Progenitor cell of endocrine pancreas (in vitro differentiated cells): ENCODE measurements at places on chromosomes 7 and 10. TPM values are rescaled to one million over a fixed set of nuclear protein-coding genes. Genes with fewer than 3 reads are reported as not detected.

- DNase-seq = no peak
Measured at GRCh38 chr7:70566671-70567070, 565.3 kb upstream of the GALNT17 start.

- no peak for DNase-seq
Measured at GRCh38 chr10:67609996-67610793, 85.8 kb downstream of the CTNNA3 start.

DNA sequence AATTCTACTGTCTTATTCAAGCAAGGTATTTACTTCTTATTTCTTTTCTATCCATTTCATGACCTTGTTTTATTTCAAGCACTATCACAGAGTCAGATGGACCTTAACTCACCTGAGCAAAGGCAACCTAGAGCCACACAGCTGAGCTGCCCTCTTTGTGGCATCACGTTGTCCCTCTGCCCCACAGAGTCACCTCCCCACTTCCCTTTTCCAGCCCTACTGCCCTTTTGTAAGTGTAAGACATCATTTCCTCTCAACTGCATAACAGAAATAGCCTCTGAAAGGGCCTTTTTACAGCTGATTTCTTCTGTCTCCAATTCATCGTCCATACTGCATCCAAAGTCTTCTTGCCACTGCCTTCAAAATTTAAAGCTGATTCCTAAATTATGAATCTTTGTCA is 946.0 kb downstream of the NRG3 start:
- DNase-seq = no peak

- no peak for DNase-seq
Measured at GRCh38 chr10:96263176-96263575, 8.2 kb downstream of the BLNK start.

GRCh38 chr10:3045471-3046209 is 21.7 kb upstream of the PFKP start:
- peak; percentile 24 for DNase-seq

DNA sequence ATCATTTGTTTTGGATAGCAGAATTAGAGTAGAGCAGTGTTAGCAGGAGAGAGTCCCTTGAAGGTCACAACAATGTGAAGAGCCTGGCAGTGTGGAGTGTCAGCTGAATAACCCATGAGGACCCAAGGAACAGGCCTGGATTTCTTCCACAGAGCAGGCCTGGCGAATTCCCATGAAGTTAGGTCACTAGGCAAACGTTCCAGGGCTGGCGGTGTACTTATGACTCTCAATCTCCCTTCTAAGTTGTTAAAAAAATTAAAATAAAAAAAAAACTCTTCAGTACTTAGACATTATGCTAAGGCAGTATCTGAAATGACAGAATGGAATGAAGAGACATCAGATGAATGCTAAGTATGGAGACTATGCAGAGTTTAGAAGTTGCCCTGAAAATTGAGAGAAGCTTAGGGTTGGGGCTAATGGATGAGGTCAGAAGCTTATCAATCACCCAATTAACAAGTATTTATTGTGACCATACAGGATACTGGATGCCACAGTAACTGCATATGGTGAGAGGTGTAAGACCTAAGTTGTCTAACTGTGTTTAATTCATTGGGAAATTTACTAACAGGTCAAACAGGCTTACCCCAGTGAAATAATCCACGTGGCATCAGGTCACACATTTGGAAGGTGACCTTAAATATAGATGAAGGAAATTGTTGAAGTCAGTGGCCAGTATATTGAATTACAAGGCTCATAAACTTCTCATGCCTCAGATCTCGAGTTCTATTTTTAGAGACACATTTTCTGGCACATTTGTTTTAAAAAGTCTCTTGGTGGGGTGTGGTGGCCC is 126.2 kb upstream of the NRP1 start:
- DNase-seq = no peak

GRCh38 chr7:50166997-50167965 is 74.2 kb upstream of the ZPBP start:
- DNase-seq = no peak

DNA sequence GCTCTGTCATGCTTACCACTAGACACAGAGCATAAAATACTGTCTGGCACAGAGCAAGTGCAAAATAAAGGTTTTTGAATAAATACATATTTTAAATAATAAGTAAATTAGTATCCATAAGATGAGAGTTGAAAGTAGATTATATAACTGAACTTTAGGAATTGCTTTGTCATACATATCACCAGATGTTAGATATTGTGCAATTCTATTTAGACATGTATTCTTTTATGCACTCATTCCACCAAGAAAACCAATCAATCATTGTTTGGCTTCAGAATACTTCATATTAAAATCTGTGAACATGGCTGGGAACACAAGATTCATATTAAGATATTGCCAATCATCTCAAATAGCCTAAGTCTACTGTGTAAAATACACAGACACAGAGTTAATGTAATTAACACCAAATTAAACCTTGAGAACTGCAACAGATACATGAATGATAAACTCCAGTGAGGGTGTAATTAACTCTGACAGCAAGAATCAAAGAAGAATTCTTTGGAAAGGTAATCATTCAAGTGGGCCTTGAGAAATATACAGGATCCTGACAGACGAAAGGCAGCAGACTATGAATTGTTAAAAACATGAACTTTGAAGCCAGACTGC is 201.0 kb upstream of the PTN start:
- no peak for DNase-seq

GRCh38 chr7:21912305-21912704 is 33.4 kb downstream of the CDCA7L start:
- DNase-seq = no peak

DNA sequence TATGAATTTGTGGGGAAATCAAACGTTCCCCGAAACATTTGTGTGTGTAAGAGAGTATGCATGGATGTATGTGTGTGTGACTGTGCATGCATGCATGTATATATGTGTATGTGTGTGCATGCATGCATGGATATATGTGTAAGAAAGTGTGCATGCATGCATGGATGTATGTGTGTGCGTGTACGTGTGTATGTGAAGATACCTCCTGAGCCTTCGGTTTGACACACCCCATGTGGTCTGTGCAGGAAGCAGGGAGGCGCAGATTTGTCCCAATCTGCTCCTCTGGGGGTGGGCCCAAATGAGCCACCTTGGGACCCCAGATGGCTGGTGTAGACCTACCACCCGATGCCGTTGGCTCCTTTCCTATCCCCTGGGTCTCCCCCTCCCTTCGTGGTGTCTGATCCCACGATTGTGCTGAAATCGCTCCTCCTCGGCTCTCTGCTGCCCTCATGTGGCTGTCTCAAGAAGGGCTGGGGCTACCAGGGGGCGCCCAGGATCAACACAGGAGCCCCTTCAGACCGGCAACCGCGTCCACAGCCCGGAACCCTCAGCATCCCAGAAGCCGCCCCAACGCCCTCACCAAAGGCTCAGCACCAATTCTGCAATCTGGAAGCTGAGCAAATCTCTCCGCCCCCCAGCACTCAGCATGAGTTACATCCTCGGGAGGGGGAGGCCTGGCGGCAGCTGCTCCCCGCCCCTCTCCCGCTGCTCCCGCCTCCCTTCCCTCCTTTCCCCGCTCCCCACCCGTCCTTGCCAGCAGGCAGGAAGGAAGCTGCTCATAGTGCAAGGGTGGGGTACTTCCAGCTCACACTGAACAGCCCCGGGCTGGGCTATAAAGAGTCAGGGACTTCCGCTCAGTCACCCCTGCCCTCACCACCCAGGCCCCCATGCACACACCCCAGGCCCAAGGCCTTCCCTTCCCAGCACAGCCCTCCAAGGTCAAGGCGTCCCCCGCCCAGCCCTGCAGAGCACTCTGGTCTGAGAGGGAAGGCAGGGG is 2.3 kb upstream of the NOS3 start:
- peak; percentile 73 for DNase-seq

DNA sequence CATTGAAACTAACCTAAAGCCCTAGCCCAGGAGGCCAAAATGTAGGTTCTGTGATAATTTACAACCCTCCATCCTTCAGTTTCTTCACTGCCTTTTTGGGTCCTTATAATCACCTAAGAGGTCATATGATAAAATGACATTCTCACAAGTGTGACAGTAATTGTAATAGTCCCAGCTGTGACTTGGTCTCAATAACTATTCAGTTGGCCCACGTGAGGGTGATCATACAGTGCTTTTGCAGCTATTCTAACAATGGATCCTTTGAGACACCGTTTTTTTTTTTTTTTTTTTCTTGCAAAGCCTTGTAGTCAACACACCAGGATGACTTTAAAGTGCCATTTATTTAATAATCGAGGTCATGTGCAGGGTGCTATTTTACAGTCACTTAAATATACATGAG is 760.0 kb downstream of the PHTF2 start:
- no peak for DNase-seq

DNA sequence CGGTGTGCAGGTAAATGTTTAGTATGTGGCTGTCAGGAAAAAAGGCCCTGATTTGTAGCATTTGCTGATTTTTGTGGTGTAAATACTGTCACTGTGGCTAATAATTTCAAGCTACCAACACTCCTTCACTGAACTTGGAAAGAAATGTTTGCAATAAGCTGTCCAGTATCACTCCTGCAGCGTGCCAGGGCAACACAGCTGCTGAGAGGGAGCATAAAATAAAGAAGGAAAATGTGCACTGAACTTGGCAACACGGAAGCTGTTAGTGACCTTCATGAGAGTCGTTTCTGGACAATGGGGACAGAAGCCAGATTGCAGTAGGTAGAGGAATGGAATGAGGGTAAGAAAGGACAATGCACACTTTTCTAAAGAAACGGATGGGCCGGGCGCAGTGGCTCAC is 37.9 kb upstream of the FHIP2A start:
- no peak for DNase-seq

DNA sequence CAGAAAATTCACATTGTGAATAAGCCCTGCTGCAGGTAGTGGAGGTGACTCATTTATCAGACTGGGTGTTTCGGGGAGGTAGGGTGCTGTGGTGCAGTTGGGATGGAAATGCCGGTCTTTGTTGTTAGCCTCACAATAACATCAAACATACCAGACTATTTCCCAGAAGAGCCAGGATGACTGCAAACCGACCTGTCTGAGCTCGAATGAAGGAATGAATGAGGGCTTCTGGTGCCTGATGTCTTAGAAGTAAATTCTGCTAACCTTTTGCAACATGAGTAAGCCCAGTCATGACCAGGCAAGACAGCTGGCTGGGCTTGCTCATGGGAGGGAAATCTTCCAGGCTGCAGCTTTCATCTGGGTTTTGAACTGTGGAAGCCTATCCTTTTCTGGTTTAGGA is 2.4 kb upstream of the VDAC2 start:
- no peak for DNase-seq

- no peak for DNase-seq
Measured at GRCh38 chr10:124047427-124048152, 45.8 kb downstream of the CHST15 start.

- no peak for DNase-seq
Measured at GRCh38 chr10:95403700-95404461, 113.1 kb upstream of the PDLIM1 start.

DNA sequence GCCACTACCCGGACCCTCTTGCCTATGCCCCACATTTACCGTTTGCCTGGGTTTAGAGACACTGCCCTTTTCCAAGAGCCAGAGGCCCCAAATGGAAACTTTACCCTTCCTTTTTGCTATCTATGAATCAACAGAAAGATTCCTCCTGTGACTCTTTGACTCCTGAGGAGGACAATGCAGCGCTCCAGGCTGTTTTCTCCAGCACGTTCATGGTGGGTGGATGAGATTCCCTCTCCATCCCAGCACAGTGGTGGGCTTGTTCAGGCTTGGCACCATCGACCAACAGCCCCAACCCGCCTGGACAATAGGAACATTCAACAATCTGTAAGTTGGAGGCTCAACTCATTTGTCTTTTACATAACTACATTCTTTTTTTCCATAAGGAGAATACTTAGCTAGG is 55.9 kb downstream of the DLD start:
- no peak for DNase-seq

- no peak for DNase-seq
Measured at GRCh38 chr10:80444124-80444523, 10.0 kb upstream of the TSPAN14 start.

- no peak for DNase-seq
Measured at GRCh38 chr10:80165173-80165572, 32.6 kb downstream of the PLAC9 start.

- no peak for DNase-seq
Measured at GRCh38 chr7:46034056-46034768, 113.1 kb upstream of the IGFBP3 start.

- DNase-seq = no peak
Measured at GRCh38 chr7:52944921-52945320, 90.5 kb upstream of the POM121L12 start.

DNA sequence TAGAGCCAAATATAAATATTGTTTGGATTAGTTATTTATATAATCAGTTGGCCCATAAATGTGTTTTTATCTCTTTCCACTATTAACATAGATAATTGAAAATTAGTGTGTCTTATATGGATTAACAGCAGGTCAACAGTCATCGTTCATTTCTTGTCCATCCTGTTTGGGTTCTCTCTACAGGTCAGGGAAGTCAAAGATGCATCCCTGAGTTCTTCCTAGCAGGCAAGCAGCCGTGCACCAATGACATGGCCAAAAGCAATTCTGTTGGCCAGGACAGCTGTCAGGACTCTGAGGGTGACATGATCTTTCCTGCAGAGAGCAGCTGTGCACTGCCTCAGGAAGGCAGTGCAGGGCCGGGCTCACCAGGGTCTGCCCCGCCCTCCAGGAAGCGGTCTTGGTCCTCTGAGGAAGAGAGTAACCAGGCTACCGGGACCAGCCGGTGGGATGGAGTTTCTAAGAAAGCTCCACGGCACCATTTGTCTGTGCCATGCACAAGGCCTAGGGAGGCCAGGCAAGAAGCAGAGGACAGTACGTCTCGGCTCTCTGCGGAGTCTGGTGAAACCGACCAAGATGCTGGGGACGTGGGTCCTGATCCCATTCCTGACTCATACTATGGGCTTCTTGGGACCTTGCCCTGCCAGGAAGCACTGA is 15.9 kb downstream of the FBH1 start:
- no peak for DNase-seq

- DNase-seq = no peak
Measured at GRCh38 chr10:94626476-94626875, 57.1 kb upstream of the CYP2C18 start.

DNA sequence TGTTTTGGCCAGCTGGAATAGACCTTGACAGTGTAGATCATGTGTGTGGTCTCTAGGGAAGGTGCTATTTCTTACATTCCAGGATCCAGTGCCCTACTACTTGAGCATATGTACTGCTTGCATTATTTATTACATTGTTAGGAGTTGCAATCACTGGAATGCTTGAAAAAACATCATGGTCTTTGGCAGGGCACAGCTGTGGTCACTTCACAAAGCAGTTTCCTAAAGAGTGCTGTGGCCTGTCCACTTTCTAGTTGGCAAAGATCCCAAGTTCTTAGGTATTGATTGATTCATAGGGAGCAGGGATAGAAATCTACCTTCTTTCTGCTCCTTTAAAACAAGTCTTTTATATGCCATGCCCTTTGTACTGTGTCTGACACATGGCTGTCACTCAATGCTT is 4.6 kb downstream of the C7orf25 start:
- DNase-seq = no peak

Gene NUP205
- total RNA-seq = 89.9 and 93.1 TPM in 2 replicates

Gene ARHGAP22
- total RNA-seq = 3.8 and 4.7 TPM in 2 replicates

Gene MYL7
- 1.5 and 1.7 TPM in 2 replicates for total RNA-seq

Gene GFRA1
- 8.7 and 14.6 TPM in 2 replicates for total RNA-seq

Gene CRHR2
- total RNA-seq = not detected in 2 replicates

Gene EBLN1
- not detected in 2 replicates for total RNA-seq

Gene HK1
- 32.5 and 35.6 TPM in 2 replicates for total RNA-seq

Gene CYP3A4
- not detected in 2 replicates for total RNA-seq

Gene SFMBT2
- 8.2 and 9.1 TPM in 2 replicates for total RNA-seq

Gene NEURL1
- 17.6 and 21.5 TPM in 2 replicates for total RNA-seq

Gene FAM171A1
- total RNA-seq = 75.6 and 86.1 TPM in 2 replicates

Gene CCDC186
- 20.8 and 21.0 TPM in 2 replicates for total RNA-seq

Gene PNLIPRP3
- not detected in 2 replicates for total RNA-seq

Gene ABCB1
- total RNA-seq = 0.48 and 0.69 TPM in 2 replicates

Gene GPC2
- 64.0 and 65.2 TPM in 2 replicates for total RNA-seq

Gene AASS
- total RNA-seq = 70.2 and 76.3 TPM in 2 replicates

Gene STEAP2
- total RNA-seq = 4.9 and 5.3 TPM in 2 replicates

Gene PAX2
- not detected in 2 replicates for total RNA-seq
